ENCODE measurements at places on chromosomes 11 and 22. TPM values are rescaled to one million over a fixed set of nuclear protein-coding genes. Genes with fewer than 3 reads are reported as not detected.

The OR5B17 gene
- total RNA-seq: not detected

The RTN4RL2 gene
- total RNA-seq: not detected

The MIAT gene
- total RNA-seq: 1.1 TPM

The DNAJB7 gene
- not detected for total RNA-seq

The TMEM45B gene
- total RNA-seq: not detected

The SERPIND1 gene
- 0.22 TPM for total RNA-seq

The MS4A12 gene
- total RNA-seq: not detected

The MAPK8IP2 gene
- total RNA-seq: 0.14 TPM

The PGA3 gene
- total RNA-seq: 1.1 TPM

The BLID gene
- 6.6 TPM for total RNA-seq

The MMP8 gene
- total RNA-seq: not detected

The MEI1 gene
- 6.7 TPM for total RNA-seq

The SERHL2 gene
- total RNA-seq: 1.8 TPM

The LGR4 gene
- total RNA-seq: 18.5 TPM

The OR56A1 gene
- under 0.01 TPM for total RNA-seq

The LIF gene
- 82.9 TPM for total RNA-seq

The NARS2 gene
- 17.0 TPM for total RNA-seq

The PKDREJ gene
- not detected for total RNA-seq

The PARVB gene
- 54.9 TPM for total RNA-seq

The SLN gene
- not detected for total RNA-seq

The SLC35F2 gene
- 11.4 TPM for total RNA-seq

The NXPE1 gene
- total RNA-seq: not detected

The SPDYC gene
- not detected for total RNA-seq

The CYTH4 gene
- not detected for total RNA-seq

The HBG2 gene
- total RNA-seq: not detected

The WBP2NL gene
- total RNA-seq: 0.22 TPM

The DBX1 gene
- total RNA-seq: not detected

The UBQLNL gene
- total RNA-seq: 0.14 TPM

The KCNJ1 gene
- total RNA-seq: not detected

The PPARA gene
- 10.5 TPM for total RNA-seq

The OR5T3 gene
- total RNA-seq: not detected

The C11orf91 gene
- not detected for total RNA-seq

The GDPD4 gene
- total RNA-seq: 0.44 TPM

The LRRC56 gene
- total RNA-seq: 2.8 TPM
